ENCODE measurements at places on chromosomes 1 and 21.

- DNase-seq: no peak
Observed at GRCh38 chr1:184882957-184883815, 91.1 kb downstream of the NIBAN1 start.

- DNase-seq: peak; percentile 80
Observed at GRCh38 chr1:228765168-228765946, 30.1 kb downstream of the RHOU start.

DNA sequence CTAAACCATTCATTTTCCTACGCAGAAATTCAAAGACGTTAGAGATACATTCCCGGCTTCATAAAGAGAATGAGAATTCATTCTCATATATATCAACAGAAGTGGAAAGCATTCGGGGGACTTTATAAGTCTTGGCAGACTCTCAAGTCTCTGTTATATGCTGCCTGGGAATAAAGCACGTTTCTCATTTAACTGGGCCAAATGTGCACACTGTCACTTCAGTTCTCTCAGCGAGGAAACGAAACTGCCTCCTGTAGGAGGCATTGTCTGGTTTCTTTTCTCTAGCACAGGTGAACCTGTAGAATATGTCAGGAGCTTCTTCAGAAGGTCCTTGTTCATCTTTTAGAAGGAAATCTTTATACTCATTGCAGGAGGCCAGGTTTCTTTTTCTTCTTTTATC, 367.6 kb downstream of the PTBP2 start:
- DNase-seq: no peak

DNA sequence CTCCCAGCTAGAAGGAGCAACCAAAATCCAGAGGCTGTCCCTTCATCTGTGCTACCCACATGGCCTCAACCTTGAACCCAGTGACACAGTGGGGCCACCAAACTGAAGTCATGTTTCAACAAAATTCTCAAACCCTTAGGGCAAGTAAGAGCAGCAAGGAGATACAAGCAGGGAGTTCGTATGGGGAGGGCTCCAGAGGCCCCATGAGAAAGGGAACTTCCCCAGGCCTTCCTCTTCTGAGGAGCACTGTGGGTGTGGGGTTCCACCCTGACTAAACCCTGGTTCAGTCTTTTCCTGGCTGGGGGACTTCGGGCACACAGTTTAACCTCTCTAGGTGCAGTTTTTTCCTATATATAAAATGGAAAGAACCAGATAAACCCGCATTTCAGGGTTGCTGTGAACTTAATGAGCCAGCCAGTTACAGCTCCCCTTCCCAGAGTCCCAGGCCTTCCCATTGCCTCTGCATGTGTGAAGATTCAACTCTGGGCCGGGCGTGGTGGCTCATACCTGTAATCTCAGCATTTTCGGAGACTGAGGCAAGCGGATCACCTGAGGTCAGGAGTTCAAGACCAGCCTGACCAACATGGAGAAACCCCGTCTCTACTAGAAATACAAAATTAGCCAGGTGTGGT, 8.0 kb upstream of the THEMIS2 start:
- peak; percentile 25 for DNase-seq

- DNase-seq: peak; percentile 88
Observed at GRCh38 chr1:200738327-200738948, at the start of gene CAMSAP2. Gene CAMSAP2, plus strand, starts transcription at chr1:200738893. Its CDS starts 935 bp downstream, at chr1:200739828.

DNA sequence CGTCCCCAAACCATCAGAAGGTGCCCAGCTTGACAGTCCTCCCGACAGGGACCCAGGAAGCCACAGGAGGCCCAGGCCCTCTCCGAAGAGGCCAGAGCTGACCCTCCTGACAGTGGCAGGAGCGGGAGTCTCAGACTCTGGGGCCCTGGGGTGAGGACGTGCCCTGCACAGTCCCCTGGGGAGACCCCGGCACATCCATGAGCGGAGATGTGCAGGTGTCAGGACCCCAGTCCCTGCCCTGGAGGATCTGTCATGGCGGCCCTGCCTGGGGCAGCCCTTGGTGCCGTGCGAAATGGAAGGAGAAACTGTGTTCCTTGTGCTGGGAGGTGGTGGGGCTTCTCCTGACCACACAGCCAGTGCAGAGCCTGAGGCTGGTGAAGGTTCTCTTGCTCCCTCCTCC, 55.8 kb downstream of the OBSCN start:
- DNase-seq: no peak

GRCh38 chr1:227242811-227243682, 75.2 kb downstream of the CDC42BPA start:
- DNase-seq: no peak

- DNase-seq: no peak
Observed at GRCh38 chr1:193960040-193960439, 773.6 kb upstream of the B3GALT2 start.

- no peak for DNase-seq
Observed at GRCh38 chr1:47776667-47777131, 220.5 kb downstream of the TRABD2B start.

GRCh38 chr1:9151328-9151860, 22.5 kb upstream of the GPR157 start:
- DNase-seq: no peak
